ENCODE measurements at places on chromosomes 7 and 10. TPM values are rescaled to one million over a fixed set of nuclear protein-coding genes. Genes with fewer than 3 reads are reported as not detected.

DNA sequence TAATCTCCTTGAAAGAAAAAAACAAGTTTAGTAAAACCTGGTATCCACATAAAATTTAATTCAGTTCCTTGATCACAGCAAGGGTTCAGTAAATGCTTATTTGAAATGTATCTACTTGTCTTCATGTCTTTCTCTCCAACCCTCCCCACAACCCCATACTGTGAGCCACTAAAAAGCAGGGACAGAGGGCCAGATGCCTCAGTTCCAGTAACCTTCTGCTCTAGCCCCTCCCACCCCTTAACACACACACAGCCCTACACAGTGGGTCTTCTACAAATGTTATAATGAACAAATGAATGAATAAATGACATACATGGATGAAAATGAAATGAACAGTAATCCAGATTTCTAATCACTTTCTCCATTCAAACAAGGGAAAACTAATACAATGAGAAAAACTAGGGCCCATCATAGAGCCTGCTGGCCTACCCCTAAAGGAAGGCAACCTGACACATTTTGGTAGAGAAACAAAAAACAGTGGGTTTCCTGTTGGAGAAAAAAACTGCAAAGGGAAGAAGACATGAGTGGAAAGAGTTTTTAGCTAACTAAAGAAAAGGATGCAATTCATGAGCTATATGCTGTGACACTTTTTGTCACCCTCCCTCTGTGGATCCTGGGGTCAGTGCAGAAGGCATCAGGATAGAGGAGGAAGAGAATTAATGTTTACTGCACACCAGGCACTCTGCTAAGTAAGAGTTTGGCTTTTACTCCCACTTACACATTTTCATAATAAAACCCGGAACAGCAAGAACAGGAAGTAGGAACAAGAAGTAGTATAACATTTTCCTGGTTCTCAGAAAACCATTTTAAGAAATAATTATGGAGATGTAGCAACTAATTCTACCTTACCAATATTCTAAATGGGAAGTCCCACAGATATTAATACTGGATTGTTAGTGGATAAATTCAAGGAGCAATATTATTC lies 38.1 kb downstream of the ELMO1 start:
- peak; percentile 57 for ATAC-seq

DNA sequence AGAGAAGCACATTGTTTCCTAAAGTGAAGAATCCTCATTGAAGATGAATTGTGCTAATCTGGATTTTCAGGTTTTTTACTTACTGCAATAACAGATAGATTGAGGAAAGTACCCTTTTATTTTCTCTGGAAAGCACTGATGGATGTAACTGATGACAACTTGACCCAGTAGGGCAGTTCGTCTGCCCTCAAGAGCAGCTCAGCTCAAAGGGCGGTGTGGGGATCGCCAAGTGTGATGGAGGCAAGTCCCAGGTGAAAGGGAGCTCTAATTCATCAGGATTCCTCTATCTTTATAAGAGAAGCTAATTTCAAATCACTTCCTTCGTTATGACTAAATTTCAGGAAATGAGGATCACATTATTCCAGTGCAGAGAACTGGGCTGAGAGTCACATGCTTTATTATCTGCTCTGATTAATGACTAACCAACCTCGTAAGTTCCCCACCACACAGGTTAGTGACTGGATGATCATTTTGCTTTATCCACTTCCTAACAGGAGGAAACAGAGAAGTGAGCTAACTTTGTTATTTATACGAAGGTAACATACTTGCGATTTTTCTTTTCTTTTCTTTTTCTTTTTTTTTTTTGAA lies 98.8 kb downstream of the PFKFB3 start:
- no peak for ATAC-seq

DNA sequence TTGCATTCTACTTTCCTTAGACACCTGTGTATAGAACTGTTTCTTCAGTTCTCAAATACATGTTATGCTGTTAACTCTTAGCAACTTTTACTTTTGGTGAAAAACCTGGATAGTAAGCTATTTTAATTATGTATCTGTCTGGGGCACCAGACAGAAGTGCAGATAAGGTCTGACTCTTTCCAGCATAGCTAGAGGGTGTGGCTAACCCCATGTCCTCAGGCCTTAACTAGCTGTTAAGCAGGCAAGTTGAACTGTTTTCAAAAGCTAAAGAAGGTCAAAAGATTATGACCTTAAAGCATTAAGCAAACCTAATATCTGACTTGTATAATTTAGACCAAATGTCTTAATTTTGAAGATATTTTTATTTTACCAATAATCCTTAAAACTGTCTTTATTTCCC lies 45.1 kb upstream of the INHBA start:
- ATAC-seq = no peak

- ATAC-seq = no peak
Measured at GRCh38 chr7:49771427-49772176, 1.8 kb upstream of the VWC2 start.

GRCh38 chr7:51236470-51237132 lies 80.0 kb downstream of the COBL start:
- no peak for ATAC-seq

DNA sequence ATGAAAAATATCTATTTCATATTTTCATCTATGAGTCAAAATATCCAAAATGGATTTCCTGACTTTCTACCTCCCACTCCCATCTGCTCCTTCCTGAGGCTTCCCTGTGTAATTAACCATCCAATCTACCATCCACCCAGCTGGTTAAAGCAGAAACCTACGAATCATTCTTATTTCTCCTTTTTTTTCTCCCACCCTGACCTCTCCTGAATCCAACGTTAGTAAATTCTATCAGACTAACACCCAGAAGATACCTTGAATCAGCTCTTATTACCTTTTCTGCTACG lies 3.7 kb upstream of the LIPF start:
- no peak for ATAC-seq

DNA sequence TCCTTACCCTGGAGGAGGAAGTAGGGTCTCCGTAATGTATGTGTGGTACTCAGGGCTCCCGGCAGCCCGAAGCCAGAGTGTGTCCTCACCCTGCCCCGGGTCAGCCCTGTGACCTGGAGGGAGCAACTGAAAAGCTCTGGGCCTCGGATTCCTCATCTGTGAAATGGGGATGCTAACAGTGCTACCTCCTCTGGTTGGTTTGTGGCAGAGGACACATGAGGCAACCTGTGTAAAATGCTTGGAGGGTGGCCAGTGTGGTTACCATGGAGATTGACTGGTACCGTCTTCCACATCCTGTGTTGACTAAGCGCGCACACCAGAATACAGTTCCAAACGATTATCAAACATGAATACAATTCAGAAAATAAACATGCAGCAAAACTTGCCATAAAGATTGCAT lies 163.8 kb upstream of the KLF6 start:
- ATAC-seq = peak; percentile 97

GRCh38 chr10:67476201-67476600 lies 219.8 kb downstream of the CTNNA3 start:
- no peak for ATAC-seq

DNA sequence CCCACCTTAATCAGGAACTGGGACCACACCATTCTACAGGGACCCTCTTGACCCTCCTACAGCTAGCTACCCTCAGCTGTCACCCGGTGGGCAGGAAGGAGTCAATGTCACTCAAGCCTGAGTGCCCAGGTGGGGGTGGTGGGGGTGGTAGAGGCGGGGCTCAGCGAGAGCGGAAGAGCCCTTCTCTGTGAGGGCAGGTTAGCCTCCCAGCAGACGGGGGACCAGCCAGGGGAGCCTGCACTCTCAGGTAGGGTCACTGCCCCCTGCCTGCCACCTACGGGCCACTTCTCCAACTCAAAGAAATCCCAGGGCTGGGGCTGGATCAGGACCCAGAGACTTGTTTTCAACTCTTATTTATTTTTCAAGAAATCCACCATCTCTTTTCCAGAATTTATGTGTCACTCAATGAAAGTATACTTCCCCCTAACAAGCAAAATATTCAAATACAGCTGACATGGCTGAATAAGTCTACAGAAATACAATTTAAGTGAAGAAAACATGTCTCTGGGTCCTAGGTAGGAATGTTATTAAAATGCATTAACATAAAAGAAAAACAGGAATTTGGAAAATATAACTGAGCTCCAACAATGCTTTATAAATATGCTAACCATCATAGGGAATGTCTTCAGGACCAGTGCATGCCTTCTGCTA lies 63.4 kb upstream of the DDC start:
- ATAC-seq = no peak

DNA sequence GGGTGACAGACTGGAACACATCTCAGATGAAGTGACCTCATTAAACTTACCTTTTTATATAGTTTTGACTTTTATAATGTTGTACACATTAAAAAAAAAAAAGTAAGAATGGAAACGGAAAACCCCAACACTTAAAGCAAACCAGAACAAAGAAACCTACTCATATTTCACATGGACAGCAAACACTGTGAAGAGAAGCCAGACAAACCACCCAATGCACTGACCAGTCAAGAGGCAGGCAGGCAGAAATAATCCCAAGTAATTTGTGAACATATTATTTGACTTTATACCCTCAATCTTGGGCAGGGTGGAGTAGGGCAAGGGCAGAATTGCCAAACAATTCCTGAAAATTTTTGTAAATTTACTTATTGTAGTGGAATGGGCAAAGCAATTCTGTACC lies 39.8 kb downstream of the WAPL start:
- no peak for ATAC-seq

DNA sequence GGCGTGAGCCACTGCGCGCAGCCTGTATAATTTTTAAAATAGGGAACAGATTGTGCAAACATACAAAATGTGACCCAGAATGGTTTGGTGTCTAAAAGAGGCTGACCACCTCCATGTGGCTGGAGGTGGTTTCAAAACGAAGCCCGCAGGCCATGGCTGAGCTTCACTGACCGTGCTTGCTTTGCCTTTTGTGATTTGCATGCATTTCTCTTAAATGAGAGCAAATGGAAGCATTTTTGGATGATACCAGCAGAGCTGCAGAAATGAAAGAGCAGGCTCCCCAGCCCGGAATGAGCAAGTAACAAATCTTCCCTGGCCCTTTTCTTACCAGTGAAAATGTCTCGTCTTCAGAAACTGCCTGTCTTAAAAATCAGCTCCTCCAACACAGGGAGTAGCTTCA lies 239.9 kb downstream of the CAMK1D start:
- no peak for ATAC-seq

GRCh38 chr10:51488766-51489408 lies 210.5 kb downstream of the CSTF2T start:
- ATAC-seq = no peak

DNA sequence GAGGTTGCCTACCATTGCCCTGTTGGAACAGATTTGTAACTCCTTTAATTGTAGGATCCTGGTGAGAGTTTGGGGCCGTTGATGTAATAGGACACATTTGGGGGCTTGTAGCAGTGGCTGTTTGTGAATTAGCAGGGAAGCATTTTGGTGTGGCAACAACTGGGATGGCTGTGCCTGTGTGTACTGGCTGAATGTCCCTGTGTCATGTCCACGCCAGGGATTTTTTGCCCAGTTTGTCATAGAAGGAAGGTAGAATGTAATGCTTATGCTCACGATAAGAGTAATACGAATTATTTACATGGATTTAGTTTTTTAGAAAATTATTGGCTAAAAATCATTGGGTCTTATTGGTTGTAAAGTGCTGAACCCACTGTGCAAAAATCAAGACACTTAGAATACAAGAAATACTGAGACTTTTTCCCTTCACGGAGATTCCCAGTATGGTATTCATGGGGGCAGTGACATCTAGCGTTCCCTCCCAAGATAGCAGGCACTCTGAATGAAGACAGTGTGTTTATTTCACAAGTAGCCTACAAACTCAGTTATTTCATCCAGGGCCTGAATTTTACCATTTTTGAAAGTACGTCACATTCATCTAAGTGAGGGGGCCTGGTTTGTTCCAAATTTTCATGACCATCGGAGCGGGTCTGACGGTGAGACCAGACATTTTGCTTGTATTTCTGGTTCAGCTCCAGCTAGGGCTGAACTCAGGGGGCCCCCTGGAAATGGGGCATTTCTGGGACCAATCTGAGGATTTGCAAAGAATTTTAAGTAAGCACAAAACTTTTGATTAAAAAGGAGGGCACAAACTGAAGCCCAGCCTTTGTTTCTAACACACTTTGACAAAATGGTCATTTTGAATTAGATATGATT lies 74.7 kb downstream of the CACNB2 start:
- ATAC-seq = no peak

DNA sequence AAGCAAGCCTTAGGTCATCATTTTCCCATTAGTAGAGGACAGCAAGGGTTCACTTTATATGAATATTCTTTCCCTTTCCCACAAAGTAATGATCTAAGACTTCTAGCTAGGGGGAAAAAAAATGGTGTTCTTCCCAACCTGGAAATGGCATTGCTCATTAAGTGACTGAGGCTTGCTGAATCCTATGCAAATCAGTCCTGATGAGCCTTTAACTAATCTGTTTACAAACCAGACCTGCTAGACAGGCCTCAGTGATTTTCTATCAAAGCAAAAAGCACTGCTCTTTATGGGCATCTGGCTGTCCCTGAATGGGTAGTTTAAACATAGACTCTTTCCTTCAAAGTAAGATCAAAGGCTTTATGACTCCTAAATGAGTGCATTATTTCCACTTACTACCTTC lies 146.3 kb downstream of the HIBADH start:
- no peak for ATAC-seq

DNA sequence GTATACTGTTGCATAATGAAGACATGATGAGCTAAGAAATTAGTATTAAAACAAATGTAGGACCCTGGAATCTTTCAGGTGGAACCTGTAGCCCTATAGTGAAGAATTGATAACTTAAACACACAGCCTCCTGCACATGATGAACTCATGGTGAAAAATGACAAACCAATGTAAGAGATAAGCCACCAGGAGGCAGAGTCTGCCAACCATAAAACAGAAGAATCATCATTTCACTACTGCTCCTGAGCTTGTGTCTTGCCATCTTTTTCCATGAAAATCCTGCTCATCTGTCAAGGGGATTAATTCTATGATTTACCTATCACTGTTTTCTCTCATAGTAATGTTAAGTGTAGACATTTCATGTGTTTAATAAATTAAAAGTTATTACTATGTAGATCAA lies 363.9 kb downstream of the MALRD1 start:
- no peak for ATAC-seq

DNA sequence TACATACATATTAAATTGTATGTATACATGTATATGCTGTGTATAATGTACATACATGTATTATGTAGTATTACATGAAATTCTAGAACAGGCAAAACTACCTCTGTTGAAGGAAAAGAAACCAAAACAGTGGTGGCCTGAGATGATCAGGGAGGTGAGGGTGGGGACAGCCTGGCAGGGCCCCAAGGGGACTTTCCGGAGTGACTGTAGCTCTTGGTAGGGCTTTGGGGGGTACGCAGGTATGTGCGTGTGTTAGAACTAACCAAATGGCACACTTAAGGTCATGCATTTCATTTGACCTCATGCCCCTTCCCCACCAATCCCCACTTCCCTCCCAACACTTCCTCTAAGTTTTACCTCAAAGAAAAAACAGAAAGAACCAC lies 31.3 kb downstream of the CTBP2 start:
- no peak for ATAC-seq

GRCh38 chr10:68900427-68901104 lies 549 bp upstream of the DDX50 start:
- peak; percentile 59 for ATAC-seq

GRCh38 chr10:360653-361052 lies 225.4 kb downstream of the ZMYND11 start:
- ATAC-seq = no peak

- peak; percentile 77 for ATAC-seq
Measured at GRCh38 chr7:137934941-137935883, 66.7 kb downstream of the CREB3L2 start.

The CNNM2 gene
- total RNA-seq = 7.4 TPM

The GCK gene
- 1.2 TPM for total RNA-seq

The NUPR2 gene
- not detected for total RNA-seq

The FAM25C gene
- not detected for total RNA-seq

The VSTM4 gene
- 0.06 TPM for total RNA-seq

All from activated T-helper 17 cell treated with anti-CD3 and anti-CD28 coated beads, Interleukin-2, amount 50 U/mL, for 72 hours (primary cell).